ENCODE measurements at places on chromosomes 6 and 20. TPM values are rescaled to one million over a fixed set of nuclear protein-coding genes. Genes with fewer than 3 reads are reported as not detected.

Gene DDAH2
- 43.2 TPM for total RNA-seq

Gene NHLRC1
- total RNA-seq = 1.8 TPM

Gene HFE
- 8.0 TPM for total RNA-seq

Gene SCUBE3
- total RNA-seq = 0.21 TPM

Gene PROKR2
- total RNA-seq = not detected

Gene GMPR
- total RNA-seq = 0.21 TPM
